ENCODE measurements at places on chromosomes 1 and 21.

GRCh38 chr1:22273686-22274681, 131.1 kb upstream of the WNT4 start:
- DNase-seq = no peak

DNA sequence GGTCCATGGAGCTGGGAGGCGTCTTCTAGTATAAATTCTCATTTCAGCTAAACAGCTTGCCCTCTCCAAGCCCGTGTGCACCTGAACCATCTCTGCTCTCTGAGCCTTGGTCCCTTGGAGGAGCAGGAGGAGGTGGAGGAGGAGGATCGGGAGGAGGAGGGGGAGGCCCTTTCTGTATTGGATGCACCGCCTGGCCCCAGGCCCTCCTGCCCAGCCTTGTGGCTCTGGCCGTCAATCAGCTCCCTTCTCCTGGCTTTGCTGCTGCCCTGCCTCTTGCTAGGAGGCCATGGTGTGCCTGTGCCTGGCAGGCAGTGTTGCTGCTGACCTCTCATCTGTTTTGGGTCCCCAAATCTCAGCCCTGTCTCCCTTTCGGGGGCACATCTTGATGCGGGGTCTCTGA, 9.0 kb downstream of the COL18A1 start:
- no peak for DNase-seq

- no peak for DNase-seq
Measured at GRCh38 chr21:37257511-37257966, 9.6 kb downstream of the VPS26C start.

DNA sequence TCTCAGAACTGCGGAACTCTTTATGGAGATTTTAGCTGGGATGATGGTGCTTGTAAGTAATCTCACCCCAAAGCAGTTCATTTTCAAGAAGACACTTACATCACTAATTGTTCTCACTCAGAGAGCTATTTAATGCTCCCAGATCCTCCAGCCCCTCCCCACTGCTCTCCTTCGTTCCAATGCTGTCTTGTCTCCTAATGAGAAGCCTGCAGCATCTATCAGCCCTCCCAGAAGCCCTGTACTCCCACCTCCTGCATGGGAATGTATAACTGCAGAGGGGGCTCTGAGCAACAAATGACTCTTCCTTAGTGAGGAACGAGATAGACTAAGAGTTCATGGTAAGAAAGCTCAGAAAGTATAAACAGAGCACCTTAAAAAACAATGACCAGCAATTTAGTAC, 377.4 kb upstream of the RUNX1 start:
- DNase-seq = no peak

DNA sequence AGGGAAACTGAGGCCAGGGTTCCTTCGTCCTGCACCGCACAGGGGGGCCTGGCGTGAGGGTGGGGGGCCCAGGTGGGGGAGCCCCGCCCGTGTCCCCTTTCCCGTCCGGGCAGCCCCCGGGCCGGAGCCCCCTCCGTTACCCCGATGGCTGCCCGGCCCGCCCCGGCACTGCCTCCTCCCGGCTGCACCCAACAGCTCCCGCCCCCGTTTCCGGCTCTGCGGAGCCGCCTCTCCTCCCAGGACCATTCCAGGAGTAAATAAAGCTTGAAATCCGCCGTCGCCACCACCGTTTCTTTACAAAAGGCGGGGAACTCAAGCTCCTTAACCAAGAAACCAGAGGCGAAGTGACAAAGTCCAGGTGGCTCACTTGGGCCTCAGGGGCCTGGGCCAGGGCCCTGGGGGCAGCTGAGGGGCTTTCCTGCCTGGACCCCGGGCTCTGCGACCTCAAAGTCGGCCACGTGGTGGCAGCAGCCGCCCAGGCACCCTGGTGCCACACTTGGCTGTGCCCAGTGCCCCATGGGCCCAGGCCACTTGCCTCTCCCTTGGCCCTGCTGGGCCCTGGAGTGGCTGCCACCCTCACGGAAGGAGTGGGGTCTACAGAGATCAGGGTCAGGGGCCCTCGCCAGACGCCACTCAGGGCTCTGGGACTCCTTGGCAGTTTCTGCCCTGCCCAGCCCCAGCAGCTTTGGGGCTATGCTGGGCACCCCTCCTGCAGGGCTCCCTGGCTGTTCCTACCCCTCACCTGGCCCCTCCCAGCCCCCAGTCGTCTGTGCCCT, 514 bp upstream of the FAAP20 start:
- peak; percentile 85 for DNase-seq

DNA sequence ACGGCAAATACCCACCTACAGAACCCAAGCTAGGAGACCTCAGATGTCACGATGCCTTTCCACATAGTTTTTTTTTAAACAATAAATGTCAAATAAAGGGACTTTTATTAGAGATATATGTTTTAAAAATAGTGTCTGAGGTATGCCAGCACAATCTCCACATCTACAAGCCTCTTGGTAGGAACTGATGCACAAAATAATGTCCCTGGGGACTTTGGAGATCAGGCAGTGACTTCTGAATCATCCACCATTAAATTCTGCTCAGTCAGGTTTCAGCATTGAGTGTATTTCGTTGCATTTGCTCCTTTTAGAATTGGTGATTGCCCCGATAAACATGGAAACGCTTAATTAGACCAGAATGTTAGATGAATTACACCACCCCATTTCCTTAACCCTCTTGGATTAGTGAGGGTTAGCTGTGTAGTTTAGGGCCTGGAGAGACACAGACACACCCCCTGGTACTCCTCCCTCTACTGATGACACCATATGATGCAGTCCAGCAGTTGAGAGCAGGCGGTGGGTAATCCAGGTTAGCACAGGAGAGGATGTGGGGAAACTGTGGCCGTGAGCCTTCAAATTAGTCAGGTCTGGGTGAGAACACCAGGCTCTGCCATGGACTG, 33.6 kb downstream of the LGR6 start:
- no peak for DNase-seq
